ENCODE measurements at places on chromosomes 11 and 22. TPM values are rescaled to one million over a fixed set of nuclear protein-coding genes. Genes with fewer than 3 reads are reported as not detected.
A peak's percentile ranks its signal among the peaks of the same experiment; 100 is the strongest.

POTEH gene
- total RNA-seq = not detected

OR52E8 gene
- total RNA-seq = not detected

SEC14L6 gene
- total RNA-seq = not detected

DNA sequence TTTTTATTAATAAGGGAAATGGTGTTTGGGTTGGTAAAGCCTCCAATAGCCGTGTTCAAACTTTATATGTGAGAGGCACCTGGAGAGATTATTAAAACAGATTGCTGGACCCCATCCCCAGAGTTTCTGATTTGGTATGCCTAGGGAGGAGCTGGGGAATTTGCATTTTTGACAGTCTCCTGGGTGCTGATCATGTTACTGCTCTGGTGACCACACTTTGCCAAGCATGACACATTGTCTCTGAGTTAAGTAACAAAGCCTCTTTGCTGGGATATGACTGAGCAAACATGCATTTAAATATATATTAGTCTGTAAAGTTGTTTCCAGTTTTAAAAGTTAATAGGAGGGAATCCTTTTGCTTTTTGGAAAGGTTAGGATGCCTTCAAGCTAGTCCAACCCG lies 140.4 kb downstream of the NAV2 start:
- DNase-seq = peak; percentile 40

KRTAP5-7 gene
- 0.33 TPM for total RNA-seq

DNA sequence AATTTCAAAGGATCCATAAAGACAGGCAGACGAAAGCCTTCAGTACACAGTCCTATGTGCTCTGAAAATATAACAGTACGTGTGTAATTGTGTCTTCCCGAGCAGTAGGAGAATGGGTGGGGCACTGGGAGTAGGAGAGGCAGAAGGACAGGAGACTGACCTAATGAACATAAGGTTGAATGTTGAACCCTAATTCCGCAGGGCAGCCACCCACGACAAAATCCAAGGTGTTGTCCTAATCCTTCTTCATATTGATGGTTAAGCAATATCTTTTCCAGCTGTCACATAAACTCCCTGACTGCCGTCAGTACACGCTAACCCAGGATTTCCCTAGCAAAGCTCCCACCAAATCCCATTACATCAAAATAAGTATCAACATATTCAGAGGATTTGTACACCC lies 34.5 kb downstream of the SPATA19 start:
- no peak for DNase-seq

GRCh38 chr11:7904917-7905316 lies 26.2 kb downstream of the OR10A6 start:
- DNase-seq = peak; percentile 79

DNA sequence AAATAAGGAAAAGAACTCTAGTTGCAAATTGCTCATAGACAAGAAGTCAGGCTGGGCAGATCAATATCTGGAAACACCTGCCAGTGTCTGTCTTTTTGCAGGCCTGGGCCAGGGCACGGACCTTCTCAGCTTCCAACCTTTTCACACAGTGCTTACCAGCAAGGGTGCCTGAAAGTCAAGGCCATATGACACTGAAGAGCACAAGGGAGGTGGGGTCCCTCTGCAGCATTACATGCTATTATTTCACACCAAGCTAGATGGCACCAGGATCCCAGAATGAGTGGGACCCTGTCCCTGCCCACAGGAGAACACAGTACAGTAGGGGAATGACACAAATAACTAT lies 5.9 kb upstream of the PEX26 start:
- no peak for DNase-seq

RTN4R gene
- not detected for total RNA-seq

All from fibroblast of the aortic adventitia (primary cell).